CD4-positive, alpha-beta T cell treated with Interleukin-17A for 1 hour (primary cell): ENCODE measurements at places on chromosomes 16 and 17.

DNA sequence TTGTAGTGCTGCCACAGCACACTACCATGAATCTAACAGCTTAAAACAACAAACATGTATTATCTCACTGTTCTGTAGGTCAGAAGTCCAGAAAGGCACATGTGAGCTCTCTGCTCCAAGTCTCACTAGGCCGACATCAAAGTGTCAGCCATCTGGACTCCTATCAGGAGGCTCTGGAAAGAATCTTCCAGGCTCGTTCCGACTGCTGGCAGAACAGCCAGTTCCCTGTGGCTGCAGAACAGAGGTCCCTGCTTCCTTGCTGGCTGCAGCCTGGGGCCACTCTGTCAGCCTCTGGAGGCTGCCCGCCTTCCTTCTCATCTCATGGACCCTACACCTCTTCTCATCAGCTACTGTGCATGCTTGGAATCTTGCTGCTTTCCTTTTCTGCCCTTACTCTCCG lies 168.9 kb downstream of the CBLN1 start:
- no peak for DNase-seq

GRCh38 chr16:50316102-50316847 lies 49.9 kb downstream of the ADCY7 start:
- DNase-seq, result no peak

DNA sequence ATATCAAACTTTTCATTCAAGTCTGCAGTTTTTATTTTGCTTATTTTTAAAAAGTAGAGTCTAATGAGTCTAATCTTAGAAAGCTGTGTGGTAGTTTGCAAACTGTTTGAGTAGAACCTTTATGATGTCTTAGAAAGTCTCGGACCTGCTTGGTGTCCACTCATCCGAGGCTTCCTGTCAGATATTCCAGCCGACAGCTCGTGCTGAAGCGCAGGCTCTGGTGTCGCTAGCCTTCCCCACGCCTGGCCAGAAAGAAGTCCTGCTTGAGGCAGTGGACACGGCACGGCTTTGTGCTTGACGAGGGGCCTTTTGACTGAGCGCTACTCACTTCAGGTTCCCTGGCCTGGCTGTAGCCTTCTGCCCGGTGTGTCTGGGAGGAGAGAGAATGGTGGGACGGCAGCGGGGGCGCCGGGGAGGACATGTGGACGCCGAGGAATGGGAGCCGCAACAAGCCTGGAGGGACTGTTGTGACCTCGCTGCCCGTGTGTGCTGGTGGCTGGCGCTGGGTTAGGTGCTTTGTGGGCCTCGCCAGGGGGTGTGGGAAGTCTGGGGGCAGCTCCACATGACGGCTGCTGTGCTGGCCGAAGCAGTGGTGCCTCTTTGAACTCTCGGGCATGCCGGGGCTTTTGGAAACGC lies 33.5 kb downstream of the BANP start:
- no peak for DNase-seq

DNA sequence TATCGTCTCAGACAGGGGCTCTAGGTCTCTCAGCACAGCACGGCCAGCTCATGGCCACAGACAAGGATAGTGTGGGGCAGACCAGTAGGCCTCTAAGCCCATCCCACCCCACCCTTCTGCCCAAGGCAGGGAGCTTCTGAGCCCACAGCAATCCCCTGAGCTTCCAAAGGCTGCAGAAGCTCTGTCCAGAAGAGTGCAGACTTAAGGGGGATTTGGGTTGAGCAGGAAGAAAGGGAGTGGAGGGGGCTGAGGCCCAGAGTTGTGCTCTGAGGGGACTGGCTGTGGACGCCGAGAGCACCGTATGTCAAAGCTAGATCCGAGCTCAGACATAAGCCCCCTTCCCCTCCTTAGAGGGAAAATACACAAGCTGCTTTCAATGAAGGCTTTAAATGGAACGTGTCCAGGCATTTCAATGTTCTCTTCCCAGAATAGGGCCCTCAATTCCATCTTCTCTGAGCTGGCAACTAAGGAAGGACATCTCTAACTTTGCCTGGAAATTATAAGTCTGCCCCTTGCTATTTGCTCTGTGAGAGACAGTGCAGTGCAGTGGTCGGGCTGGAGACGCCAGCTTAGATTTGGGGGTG lies 116.4 kb upstream of the RPL38 start:
- no peak for DNase-seq

GRCh38 chr16:59699786-59700185 lies 965.7 kb upstream of the GOT2 start:
- DNase-seq, result no peak
